ENCODE measurements at places on chromosomes 5 and 9. TPM values are rescaled to one million over a fixed set of nuclear protein-coding genes. Genes with fewer than 3 reads are reported as not detected.

IFNA13 gene
- total RNA-seq: not detected

GABRA6 gene
- total RNA-seq: not detected

PLPPR1 gene
- total RNA-seq: 2.2 TPM

CTNND2 gene
- total RNA-seq: 0.06 TPM

ADAMTS13 gene
- total RNA-seq: 8.2 TPM

DNA sequence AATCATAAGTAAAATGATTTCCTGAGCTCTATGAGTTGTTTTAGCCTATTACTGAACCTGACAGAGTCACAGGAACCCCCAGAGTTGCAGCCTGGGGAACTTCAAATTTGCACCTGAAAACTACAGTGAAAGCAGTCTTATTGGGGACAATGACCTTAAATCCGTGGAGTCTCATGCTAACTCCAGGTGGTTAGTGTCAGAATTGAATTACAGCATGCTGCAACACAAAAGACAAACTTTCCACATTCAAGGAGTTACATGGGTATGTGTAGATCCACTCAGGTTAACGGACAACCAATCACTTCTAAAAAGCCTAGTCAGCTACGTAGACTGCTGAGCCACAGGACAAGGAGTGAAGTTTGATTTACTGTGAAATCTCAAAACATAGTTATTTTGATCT, 49.7 kb downstream of the PLPP1 start:
- DNase-seq: no peak

DNA sequence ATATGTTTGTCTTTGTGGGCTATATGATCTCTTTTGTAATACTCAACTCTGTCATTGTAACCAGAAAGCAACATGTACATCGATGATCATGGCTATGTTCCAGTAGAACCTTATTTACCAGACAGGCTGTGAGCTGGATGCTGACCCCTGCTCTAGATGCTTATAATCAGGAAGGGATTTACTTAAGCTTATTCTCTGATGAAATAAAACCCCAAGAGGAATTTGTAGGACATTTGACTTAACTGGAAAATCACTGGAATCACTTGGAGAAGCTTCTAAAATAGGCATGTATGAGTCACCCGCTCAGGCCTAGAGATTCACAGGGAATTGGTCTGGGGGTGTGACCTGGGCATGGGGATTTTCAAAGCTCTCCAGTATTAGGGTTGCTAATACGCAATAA, 285.8 kb upstream of the ZNF608 start:
- no peak for DNase-seq

GRCh38 chr9:70117835-70118319, 74.2 kb downstream of the MAMDC2 start:
- DNase-seq: no peak

GRCh38 chr5:149323210-149323609, 22.1 kb upstream of the GRPEL2 start:
- no peak for DNase-seq

DNA sequence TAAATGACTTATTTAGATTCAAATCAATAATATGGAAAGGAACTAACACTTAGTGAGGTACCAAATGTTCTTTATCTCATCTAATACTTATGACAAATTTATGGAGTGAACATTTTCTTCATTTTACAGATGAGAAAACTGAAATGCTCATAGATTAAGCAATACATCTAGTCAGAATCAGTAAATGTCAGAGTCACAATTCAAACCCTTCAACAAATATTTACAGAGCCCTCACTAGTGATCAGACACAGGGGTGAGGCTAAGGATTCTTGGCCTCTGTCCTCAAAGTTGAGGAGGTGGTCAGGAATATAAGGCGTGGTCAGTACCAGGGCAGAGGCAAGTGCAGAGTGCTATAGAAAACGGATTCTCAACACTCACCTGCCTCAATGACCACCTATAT, 29.5 kb upstream of the ARSB start:
- no peak for DNase-seq

DNA sequence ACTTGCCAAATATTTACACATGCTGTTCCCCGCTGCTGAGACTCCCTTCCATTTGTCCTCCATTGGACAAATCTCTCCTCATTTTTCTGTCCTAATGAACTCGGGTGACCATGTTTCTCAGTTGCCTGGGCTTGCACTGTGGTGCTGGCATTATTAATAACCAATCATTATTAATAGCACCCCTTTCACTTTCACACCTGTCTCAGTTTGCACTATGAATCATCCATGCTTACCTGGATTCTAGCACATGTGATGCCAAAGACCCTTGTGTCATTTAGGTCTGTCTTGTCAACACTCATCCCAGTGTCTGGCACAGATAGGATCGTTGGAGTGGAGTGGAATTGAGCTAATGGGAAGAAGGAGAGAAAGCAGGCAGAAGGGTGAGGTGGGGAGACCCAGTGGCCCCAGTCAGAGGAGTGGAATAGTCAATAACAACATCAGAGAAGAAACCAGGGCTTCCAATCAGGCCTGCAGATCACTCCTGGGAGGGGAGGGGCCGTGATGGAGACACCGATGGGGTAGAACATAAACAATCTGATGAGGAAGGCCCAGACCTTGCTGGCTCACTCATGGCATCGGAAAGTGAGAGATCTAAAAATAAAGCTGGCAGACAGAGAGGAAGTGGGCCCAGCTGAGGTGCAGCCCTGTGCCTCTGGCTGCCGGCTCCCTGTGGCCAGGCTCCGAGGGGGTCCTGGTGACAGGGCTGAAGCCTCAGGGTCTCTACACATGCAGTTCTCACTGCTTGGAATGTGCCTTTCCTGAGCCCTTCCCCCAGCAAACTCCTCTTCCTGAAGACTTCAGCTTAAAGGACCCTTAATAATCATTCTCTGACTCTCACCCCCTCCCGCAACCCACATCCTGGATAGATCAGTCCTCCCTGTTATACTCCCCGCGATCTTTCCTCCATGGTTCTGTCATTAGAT, 33.5 kb upstream of the CRB2 start:
- DNase-seq: no peak

DNA sequence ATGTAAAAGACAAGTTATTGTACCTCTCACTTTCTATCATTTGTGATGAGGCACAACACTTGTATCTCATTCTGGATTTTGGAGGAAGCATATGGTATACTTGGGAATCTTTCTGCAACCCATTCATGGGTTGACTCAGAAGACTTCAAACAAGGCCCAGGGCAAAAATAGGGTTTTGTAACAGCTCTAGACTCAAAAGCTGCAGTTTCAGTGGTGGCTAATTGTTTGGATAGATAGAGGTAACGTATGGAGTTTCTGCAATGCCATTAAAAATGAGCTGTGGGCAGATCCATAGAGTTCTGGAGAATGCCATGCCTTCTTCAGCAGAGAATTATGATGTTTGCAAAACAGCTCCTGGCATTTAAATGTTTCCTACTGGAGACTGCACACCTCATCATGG, 279.6 kb upstream of the VLDLR start:
- DNase-seq: no peak

- no peak for DNase-seq
Measured at GRCh38 chr5:35811108-35811741, 45.5 kb upstream of the IL7R start.

DNA sequence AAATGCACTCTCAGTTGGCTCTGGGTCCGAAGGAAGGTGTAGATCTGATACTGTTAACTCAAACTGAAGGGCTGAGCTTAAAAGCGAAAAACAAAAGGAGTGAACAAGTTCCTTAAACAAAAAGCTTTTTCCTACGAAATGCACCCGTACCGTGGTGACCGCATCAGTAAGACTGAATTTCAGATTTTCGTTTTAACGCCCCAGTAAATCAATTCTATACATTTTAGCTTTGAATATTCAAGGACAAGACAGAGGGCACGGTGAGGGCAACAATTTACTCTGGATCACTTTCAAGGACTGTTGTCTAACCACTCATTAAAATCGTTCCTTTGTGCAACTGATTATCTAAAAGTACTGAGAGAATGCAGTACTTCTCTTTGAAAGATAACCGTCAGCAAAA, 1.9 kb downstream of the HOMER1 start:
- no peak for DNase-seq

DNA sequence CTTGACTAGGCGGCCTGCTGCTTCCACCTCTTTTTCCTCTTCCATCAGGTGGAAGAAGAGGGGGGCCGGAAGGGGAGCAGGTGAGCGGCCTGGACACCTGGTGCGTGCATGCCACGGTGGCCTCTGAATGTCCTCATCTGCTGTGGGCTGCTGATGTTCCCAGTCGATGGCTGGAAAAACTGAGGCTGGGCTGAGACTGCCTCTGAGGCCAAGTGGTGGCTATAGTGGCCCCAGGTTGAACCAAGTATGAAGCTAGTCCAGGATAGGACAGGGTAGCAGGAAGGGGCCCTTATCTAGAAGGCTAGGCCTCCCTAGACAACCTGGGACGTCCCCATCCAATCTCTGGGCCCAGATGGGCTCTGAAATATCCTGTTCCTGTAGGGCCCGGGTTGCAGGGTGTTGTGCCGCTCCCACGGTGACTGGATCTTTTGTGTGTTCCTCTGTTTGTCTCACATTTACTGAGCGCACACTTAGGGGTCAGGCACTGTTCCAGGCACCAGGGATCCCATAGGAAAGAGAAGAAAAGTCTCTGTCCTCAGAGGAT, 753 bp upstream of the NR5A1 start:
- DNase-seq: no peak

DNA sequence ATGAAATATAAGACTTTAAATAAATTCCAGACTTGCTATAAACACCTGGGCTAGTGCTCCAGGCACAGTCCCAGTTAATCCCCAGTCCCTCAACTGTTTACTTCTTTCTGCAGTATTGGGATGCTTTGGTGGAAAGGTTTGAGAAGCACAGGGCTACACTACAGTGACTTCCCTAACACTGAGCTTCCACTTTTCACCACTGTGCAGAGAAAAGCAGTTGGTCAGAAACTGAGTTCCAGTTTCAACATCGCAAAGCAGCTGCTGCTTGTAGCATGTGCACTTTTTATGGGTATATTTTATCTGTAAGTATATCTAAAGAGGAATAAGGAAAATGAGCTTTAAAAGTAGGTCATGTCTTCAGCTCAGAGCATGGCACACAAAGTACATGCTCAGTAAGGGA, 339.7 kb downstream of the NTRK2 start:
- no peak for DNase-seq

DNA sequence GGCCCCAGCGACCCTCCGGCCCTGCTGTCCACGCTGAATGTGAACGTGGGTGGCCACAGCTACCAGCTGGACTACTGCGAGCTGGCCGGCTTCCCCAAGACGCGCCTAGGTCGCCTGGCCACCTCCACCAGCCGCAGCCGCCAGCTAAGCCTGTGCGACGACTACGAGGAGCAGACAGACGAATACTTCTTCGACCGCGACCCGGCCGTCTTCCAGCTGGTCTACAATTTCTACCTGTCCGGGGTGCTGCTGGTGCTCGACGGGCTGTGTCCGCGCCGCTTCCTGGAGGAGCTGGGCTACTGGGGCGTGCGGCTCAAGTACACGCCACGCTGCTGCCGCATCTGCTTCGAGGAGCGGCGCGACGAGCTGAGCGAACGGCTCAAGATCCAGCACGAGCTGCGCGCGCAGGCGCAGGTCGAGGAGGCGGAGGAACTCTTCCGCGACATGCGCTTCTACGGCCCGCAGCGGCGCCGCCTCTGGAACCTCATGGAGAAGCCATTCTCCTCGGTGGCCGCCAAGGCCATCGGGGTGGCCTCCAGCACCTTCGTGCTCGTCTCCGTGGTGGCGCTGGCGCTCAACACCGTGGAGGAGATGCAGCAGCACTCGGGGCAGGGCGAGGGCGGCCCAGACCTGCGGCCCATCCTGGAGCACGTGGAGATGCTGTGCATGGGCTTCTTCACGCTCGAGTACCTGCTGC, 839 bp downstream of the KCNV2 start:
- DNase-seq: no peak

DNA sequence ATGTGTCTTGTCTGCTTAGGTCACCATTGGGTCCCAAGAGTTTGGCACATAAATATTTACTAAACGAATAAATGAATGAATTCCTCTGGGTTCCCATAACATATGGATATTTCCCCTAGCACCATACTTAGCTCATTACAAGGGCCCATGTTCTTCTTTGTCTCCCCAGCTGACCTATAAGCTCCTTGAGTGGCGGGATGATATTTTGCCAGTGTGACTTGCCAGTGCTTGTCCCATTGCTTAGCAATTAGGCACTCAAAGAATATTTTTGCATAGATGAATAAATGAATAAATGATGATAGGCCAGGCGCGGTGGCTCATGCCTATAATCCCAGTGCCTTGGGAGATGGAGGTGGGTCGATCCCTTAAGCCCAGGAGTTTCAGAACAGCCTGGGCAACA, 16.9 kb upstream of the CTNNA1 start:
- no peak for DNase-seq

GRCh38 chr5:76457674-76458485, 54.8 kb downstream of the IQGAP2 start:
- DNase-seq: peak; percentile 61

- DNase-seq: peak; percentile 73
Measured at GRCh38 chr9:89605465-89606048, 745 bp downstream of the GADD45G start.

GRCh38 chr5:38846379-38847011, 683 bp downstream of the OSMR start:
- no peak for DNase-seq

All from right lobe of liver (tissue), 6 donors.